ENCODE measurements at places on chromosomes 2 and 18. TPM values are rescaled to one million over a fixed set of nuclear protein-coding genes. Genes with fewer than 3 reads are reported as not detected.
A peak's percentile ranks its signal among the peaks of the same experiment; 100 is the strongest.

CTAGE1 gene
- total RNA-seq = not detected

GRCh38 chr2:217520356-217521010 lies 482.3 kb downstream of the TNS1 start:
- H3K36me3 ChIP-seq = no peaks in the 10 kb centered on the region
- no peaks in the 10 kb centered on the region for H3K27me3 ChIP-seq
- no peak for DNase-seq
- no peaks in the 10 kb centered on the region for H3K4me1 ChIP-seq
- H3K4me3 ChIP-seq = no peak overlapping the region

DNA sequence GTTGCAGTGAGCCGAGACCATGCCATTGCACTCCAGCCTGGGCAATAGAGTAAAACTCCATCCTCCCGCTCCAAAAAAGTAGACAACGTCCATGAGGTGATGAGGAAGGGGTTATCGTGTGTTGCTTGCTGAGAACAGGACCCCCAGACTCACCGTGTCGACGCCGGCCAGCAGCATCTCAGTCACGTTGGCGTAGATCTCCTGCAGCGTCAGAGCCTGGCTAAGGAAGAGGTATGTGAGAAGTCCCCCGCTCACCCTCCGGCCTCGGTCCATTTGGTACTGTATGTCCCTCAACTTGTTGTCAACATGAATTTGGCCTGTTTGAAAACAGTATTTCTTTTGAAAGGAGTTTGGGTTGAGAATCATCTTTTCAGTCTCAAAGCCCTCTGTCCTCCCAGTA lies 20.9 kb downstream of the CYP27C1 start:
- H3K27me3 ChIP-seq = no peaks in the 10 kb centered on the region
- no peak overlapping the region for H3K4me3 ChIP-seq
- DNase-seq = no peak
- no peaks in the 10 kb centered on the region for H3K4me1 ChIP-seq
- no peaks in the 10 kb centered on the region for H3K36me3 ChIP-seq
- no peak overlapping the region for H3K27ac ChIP-seq

- H3K27me3 ChIP-seq = no peaks in the 10 kb centered on the region
- H3K4me1 ChIP-seq = no peaks in the 10 kb centered on the region
- no peak overlapping the region for H3K4me3 ChIP-seq
- no peak overlapping the region for H3K27ac ChIP-seq
- no peak for DNase-seq
- H3K36me3 ChIP-seq = no peaks in the 10 kb centered on the region
Measured at GRCh38 chr2:232997749-232998665, 15.0 kb downstream of the NGEF start.

DNA sequence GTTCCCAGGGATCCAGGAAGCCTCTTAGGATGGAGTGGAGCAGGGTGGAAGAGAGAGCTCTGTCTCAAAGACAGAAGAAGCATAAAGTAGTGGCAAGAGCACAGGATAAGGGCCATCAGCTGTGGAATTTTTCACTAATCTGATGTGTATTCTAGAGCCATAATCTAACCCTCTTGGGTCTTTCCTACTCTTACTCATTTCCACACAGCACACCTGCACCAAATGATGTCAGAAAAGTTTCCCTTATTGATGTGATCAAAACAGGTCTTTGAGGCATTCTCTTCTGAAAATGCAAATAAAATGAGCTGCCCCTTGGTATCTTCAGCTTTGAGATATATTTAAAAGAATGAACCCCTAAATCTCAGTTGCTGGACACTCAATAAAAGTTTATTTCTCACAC lies 415.1 kb upstream of the CHST9 start:
- no peak overlapping the region for H3K27ac ChIP-seq
- no peaks in the 10 kb centered on the region for H3K27me3 ChIP-seq
- no peaks in the 10 kb centered on the region for H3K36me3 ChIP-seq

RMDN2 gene
- total RNA-seq = 4.1 TPM

- DNase-seq = no peak
- H3K27ac ChIP-seq = no peak overlapping the region
- H3K36me3 ChIP-seq = no peaks in the 10 kb centered on the region
- H3K4me1 ChIP-seq = no peaks in the 10 kb centered on the region
Measured at GRCh38 chr18:65628390-65628789, 122.4 kb upstream of the CDH7 start.

SMIM21 gene
- not detected for total RNA-seq

DNA sequence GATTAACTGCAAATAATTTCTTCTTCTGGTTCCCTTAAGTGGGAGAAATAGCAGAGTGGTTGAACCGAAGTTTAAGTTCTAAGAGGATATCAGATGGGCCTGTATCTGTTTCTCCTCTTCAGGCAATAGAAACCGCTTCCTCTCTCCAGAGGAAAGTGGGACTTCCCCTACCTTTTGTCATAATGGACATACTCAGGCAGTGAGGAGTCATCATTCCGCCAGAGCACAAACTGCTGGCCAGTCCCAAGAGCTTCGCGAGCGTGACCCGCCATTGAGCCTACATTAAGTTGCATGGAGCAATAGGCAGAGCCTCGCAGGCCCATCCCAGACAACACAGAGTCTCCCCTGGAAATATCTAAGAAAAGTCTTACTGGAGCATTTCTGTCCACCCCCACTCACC lies 158.9 kb downstream of the LDLRAD4 start:
- H3K27me3 ChIP-seq = no peaks in the 10 kb centered on the region
- H3K4me3 ChIP-seq = peak overlapping the region; percentile 25
- no peaks in the 10 kb centered on the region for H3K36me3 ChIP-seq
- DNase-seq = no peak
- no peak overlapping the region for H3K27ac ChIP-seq

DNA sequence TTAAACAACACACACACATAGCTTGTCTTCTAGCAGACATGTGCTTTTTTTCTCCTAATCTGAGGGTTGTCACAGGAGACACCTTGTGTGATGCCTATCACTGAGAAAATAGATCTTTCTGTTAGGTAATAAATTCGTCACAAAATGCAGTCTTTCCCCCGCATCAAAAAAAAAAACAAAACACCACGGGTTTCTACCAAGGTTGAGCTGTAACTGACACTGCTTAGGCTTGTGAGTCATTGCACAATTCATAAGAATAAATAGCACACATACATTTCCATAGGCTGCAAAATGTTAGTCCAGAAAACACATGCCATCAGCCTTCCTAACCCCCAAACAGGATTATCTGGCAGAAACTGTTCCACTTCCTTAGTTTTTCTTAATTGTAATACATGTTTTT lies 6.5 kb downstream of the TMEM163 start:
- no peak overlapping the region for H3K4me3 ChIP-seq
- peaks cover 8% of the 10 kb centered on the region for H3K27me3 ChIP-seq
- no peak overlapping the region for H3K27ac ChIP-seq
- peaks cover 4% of the 10 kb centered on the region for H3K4me1 ChIP-seq
- DNase-seq = no peak

DNA sequence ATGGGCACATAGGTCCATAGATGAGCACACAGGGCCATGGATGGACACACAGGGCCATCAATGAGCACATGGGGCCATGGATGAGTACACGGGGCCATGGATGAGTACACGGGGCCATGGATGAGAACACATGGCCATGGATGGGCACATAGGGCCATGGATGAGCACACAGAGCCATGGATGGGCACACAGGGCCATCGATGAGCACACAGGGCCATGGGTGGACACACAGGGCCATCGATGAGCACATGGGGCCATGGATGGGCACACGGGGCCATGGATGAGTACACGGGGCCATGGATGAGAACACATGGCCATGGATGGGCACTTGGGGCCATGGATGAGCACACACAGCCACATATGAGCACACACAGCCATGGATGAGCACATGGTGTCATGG lies 192.6 kb upstream of the HDAC4 start:
- H3K27ac ChIP-seq = no peak overlapping the region
- no peaks in the 10 kb centered on the region for H3K36me3 ChIP-seq
- no peaks in the 10 kb centered on the region for H3K27me3 ChIP-seq
- H3K4me1 ChIP-seq = no peaks in the 10 kb centered on the region

DNA sequence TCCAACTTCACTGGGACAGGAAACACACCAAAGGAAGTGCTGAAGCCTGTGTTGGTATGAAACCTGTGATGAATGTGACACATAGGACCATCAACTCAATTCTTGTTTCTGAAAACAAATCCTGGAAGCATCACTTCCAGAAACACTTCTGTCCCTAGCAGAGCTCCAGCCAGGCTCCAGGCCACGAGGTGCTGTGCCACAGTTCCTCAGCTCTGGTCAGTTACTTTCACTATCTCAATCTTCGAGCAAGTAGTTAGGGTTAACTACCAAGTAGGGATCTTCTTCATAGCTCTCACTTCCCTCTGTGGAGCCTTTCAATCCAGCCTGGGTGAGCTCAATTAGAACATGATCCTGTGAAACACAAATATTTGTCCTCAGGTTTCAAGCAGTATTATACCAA lies 3.6 kb upstream of the LCT start:
- H3K27ac ChIP-seq = no peak overlapping the region
- H3K4me1 ChIP-seq = no peaks in the 10 kb centered on the region
- DNase-seq = no peak
- H3K4me3 ChIP-seq = no peak overlapping the region
- no peaks in the 10 kb centered on the region for H3K36me3 ChIP-seq

FHOD3 gene
- total RNA-seq = not detected

DNA sequence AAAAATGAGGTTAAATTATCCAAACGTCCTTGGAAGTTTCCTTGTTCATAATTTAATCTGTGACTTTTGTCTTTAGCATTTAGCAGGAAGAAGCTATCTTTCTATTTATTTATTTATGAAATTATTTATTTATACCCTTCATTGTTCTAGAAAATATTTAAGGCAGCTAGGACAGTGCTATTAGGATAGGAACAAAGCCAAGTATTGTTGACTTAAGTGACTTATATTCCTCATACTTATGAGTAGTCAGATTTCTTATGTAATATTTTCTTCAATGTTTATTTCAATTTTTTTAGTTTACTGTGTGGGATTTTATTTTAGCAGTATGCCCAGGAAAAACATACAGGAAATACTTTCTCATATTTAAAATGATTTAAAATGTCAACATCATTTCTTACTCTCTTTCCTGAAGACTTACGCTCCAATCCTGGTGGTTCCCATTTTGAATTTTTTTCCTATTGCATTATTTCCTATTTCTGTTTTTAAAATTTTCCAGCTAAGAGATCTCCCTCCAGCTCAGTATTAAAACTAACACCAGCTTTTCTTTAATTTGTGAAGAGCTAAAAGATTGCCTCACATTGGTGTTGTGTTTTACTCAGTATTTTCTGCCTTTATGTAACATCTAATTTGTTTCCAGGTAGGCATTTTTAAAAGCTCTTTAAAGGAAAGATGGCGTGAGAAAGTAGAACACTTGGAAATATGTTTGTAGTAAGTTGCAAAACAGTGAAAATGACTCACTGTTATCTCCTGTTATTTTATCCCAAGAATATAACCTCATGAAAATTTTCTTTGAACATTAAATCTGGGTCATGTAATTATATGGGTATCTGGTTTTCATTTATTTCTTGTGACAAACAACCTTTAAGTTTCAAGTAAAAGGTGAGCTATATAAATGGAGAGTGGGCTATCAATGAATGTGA lies 32.2 kb downstream of the MAPRE2 start:
- no peaks in the 10 kb centered on the region for H3K36me3 ChIP-seq
- no peaks in the 10 kb centered on the region for H3K27me3 ChIP-seq
- no peaks in the 10 kb centered on the region for H3K4me1 ChIP-seq
- H3K4me3 ChIP-seq = no peak overlapping the region
- DNase-seq = no peak
- no peak overlapping the region for H3K27ac ChIP-seq

KLHL14 gene
- total RNA-seq = not detected

DNA sequence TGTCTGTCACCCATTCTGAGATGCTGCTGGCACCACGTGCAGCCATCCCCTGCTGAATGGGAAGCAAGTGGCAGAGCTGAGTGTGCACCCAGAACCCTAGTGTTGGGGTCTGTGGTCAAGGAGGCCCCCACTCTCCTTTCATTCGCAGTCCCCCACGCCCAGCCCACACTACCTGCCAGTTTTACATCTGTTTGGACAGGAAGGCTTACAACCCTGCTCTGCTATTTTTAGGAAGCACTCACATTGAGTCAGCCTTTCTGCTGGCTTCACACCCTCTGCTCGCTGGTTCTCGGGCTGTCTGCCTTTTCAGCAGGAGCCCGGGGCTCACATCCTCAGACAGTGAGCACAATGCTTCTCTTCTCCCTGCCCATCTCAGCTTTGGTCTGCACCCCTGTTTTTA lies 10.7 kb upstream of the ADCY3 start:
- H3K4me3 ChIP-seq = no peak overlapping the region
- H3K27ac ChIP-seq = no peak overlapping the region
- no peaks in the 10 kb centered on the region for H3K36me3 ChIP-seq
- H3K4me1 ChIP-seq = peaks cover 16% of the 10 kb centered on the region
- DNase-seq = no peak

- DNase-seq = no peak
- H3K27ac ChIP-seq = no peak overlapping the region
- H3K36me3 ChIP-seq = no peaks in the 10 kb centered on the region
Measured at GRCh38 chr2:12676771-12677170, 40.0 kb upstream of the TRIB2 start.

DNA sequence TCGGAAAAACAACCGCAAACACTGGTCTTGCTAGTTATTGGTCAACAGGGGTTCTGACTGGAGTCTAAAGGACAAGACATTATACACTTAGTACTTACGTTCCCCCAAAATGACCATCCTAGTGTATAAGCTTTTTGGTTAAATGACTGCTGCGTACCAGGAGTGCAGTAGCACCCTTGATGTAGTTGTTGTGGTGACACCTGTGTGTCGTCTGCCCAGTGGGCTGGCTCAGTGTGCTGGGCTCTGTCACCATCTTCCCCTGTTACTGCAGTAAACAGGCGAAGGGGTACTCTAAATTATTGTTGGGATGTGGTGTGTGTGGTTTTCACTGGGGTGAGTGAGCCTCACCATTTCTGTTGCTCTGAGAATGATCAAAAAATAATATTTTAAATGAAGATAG lies 76.2 kb downstream of the MAPRE2 start:
- peaks cover 5% of the 10 kb centered on the region for H3K36me3 ChIP-seq
- no peak overlapping the region for H3K27ac ChIP-seq
- H3K27me3 ChIP-seq = no peaks in the 10 kb centered on the region
- H3K4me3 ChIP-seq = no peak overlapping the region
- no peak for DNase-seq

UGT1A10 gene
- total RNA-seq = not detected

GRCh38 chr2:105515581-105516415 lies 116.9 kb upstream of the FHL2 start:
- H3K27ac ChIP-seq = no peak overlapping the region
- no peak for DNase-seq
- H3K4me1 ChIP-seq = no peaks in the 10 kb centered on the region
- no peaks in the 10 kb centered on the region for H3K27me3 ChIP-seq
- no peak overlapping the region for H3K4me3 ChIP-seq

- H3K4me3 ChIP-seq = no peak overlapping the region
- H3K27ac ChIP-seq = no peak overlapping the region
- H3K4me1 ChIP-seq = peaks cover 77% of the 10 kb centered on the region
- no peak for DNase-seq
Measured at GRCh38 chr2:101827246-101827645, 129.7 kb downstream of the MAP4K4 start.

Data from CD8-positive, alpha-beta memory T cell (primary cell).